OCI-M1 (cell line): ENCODE measurements at places on chromosomes 3 and 15.

GRCh38 chr15:31758126-31758525 is 272.2 kb upstream of the CHRNA7 start:
- peak; percentile 50 for DNase-seq

GRCh38 chr15:27725731-27726130 is 373.4 kb downstream of the OCA2 start:
- DNase-seq = no peak

GRCh38 chr15:58064980-58065444 is 499 bp downstream of the ALDH1A2 start:
- DNase-seq = no peak

DNA sequence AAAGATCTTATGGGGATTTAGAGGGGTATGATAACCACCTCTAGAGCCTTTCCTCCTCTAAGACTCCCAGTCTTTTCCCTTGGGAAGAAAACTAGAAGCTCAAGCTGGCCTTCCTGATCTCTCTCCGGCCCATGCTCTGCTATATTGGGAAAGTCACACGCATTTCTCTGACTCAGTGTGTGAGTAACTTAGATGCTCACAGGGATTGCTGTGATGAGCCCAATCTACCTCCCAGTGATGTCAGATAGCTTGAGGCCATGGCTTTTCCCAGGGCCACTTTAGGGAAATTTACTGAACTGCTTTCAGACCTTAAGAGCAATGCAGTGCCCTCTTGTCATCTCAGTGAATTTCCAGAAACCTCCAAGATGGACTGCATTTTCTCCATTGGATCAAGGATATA is 8.6 kb upstream of the ST8SIA2 start:
- no peak for DNase-seq

- no peak for DNase-seq
These were observed 27.7 kb upstream of the PLXNA1 start for GRCh38 chr3:126955004-126955790.

DNA sequence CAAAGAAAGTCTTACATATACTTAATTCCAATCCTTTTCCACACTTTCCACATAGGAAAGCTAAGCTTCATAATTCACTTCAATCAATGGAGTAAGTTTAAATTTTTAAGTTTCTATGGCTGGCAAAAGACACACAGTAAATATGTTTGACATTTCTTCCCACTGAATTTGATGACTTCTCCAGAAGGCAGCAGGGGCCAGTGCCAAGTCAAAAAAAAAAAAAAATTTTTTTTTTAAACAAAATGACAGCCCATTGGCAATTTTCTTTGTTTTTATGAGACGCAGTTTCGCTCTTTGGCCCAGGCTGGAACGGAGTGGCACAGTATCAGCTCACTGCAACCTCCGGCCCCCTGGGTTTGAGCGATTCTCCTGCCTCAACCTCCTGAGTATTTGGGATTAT is 28.7 kb downstream of the ATP13A3 start:
- no peak for DNase-seq

GRCh38 chr3:24500806-24501205 is 6.2 kb upstream of the THRB start:
- no peak for DNase-seq

DNA sequence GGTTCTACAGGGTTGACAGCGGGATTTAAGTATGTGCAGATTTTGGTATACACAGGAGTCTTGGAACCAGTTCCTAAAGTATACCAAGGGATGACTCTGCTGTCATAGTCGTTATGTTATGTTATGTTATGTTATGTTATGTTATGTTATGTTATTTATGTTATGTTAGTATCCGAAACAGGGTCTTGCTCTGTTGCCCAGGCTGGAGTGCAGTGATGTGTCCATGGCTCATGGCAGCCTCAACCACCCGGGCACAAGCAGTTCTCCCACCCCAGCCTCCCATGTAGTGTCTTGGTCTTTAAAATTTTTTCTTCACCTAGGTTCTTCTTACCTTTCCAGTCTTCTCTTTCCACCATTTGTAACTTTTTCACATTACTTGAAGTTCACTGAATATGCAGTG is 21.7 kb downstream of the PPP4R2 start:
- no peak for DNase-seq
